NCI-H1694 (cell line): ENCODE measurements at places on chromosomes 3 and 15.

- no peak for DNase-seq
Measured at GRCh38 chr15:69629631-69630161, 177.1 kb downstream of the RPLP1 start.

DNA sequence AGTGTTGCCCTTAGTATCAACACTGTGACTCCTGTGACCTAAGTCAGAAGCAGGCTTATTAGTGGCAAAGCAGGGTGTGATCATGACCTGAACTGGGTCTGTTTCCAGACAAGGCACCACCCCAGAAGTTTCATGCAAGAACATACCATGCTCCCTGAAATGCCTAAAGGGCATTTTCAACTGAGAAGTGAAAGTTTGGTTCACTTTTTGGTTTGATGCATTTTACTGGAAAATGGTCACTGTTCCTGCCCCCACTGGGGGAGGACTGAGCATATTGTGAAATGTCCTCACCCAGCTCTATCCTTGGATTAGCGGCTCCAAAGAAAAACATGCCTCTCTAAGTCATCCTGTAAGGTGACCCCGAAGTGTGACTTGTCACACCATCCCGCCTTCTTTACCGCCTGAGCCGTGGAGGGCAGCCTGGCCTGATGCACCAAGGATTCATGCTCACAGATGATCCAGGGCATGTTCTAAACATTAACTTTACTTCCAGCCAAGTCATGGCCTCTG lies 3.1 kb upstream of the FAM240A start:
- no peak for DNase-seq

GRCh38 chr3:36210840-36211651 lies 169.3 kb upstream of the STAC start:
- DNase-seq: no peak

DNA sequence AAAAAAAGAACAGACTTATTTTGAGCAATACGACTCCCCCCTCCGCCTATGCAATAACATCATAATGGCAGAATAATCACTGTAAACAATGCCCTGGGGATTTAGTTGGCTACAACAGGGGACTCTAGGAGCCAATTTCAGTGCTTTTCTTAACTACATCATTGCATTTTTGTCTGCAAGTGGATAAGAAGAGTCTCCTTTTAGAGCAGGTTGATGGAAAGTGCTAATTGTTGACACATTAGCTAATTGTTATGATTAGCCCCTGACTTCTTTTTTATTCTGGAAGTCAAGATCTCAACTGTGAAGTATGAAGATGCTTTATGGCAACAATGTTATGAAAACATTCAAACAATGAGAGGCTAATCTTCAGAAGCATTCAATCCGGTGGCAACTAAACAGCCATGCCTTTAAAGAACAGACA lies 121.2 kb downstream of the MECOM start:
- DNase-seq: no peak

DNA sequence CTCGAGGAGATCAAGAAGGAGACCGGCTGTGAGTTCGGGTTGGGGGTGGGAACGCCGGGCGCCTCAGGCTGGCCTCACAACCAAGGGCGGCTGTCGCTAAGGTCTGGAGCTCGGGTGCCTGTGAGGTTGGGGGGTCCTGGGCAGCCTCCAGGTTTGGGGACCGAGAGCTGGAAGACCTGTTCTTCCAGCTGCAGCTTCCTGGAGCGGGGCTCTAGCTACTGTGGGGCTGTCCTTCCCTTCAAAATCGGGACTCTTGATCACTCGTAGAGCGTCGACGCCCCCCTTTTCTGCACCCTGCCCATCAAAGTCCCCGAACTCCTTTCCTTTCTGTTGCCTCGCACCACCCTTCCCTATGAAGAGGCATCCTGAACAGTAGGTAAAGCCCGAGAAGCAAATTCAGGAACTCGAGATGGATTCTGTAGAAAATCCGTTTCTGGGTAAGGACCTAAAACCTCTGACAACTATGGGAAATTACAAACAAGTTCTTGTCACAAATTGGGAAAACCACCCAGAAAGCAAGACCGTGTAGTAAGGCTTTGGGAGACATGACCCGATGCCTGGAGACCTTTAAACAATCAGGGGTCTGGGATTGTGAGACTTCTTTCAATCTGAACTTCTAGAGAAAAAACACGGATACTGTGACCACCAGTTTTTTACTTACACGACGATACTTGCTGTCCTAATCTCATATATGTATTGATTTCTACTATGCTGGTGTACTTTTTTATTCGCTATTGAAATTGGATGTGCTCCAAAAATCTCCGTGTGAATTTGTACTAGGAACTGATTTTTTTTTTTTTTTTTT lies 556 bp downstream of the CHP1 start:
- DNase-seq: no peak

- no peak for DNase-seq
Measured at GRCh38 chr15:73212424-73212823, 156.3 kb downstream of the HCN4 start.

DNA sequence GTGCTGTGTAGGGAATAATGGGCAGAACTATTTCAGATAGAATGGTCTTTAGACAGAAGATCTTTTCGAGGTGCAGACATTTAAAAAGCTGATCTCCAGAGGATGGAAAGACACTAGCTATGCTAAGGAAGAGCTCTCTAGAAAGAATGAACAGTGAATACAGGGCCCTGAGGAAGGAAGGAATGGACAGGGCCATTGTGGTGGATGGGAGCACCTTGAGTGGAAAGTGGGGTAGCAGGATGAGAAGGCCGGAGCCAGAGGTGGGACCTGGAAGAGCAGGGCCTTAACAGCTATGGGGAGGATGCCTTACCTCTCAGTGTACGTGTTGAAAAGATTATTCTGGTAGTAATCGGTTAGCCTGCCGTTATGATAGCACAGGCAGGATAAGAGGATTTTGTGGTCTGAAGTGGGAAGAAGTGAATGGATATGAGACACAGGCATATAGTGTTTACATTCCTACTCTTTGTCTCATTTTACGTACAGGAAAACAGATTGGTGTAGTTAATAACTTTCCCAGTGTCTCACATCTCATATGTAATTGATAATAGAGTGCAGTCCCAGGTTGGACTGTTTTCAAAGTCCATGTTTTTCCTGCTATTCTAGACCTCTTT lies 172.4 kb downstream of the KLHL25 start:
- no peak for DNase-seq

GRCh38 chr3:128316481-128316891 lies 150.2 kb downstream of the DNAJB8 start:
- no peak for DNase-seq

DNA sequence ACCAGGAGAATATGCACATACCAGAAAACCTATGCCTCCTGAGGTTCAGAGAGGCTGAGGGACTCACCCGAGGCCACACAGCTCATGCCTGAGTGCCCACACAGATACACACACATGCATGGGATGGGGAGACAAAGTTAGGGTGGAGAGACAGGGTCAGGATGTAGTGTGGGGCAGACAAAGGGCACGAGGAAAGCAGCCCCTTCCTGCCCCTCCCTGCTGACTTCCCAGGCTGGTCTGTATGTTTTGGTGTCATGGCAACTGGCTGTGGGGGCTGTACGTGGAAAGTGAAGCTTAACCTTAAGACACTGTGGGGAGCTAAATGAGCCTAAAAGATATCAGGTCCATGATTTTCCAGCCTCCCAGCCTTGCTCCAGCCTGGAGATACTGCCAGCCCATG lies 57.8 kb downstream of the EPHB3 start:
- no peak for DNase-seq

DNA sequence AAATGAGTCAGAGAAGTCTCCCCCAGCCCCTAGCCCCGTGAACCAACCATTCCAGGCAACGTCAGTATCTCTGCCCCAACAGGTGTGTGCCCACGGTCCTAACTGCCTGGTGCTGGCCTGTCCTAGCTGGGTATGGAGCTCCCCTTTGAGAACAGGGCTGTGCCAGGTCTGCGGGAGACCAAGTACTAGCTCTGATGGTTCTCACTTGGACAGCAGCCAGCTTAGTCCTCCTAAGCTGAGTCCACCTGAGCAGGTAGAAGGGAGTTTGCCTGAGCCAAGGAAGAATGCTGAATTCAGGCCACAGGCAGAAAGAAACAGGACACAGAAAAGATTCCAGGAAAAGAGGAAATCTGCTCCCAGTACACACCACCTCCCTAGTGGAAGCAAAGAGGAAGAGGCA lies 33.1 kb upstream of the PARL start:
- no peak for DNase-seq

GRCh38 chr3:97942801-97943546 lies 29.3 kb downstream of the RIOX2 start:
- DNase-seq: no peak

DNA sequence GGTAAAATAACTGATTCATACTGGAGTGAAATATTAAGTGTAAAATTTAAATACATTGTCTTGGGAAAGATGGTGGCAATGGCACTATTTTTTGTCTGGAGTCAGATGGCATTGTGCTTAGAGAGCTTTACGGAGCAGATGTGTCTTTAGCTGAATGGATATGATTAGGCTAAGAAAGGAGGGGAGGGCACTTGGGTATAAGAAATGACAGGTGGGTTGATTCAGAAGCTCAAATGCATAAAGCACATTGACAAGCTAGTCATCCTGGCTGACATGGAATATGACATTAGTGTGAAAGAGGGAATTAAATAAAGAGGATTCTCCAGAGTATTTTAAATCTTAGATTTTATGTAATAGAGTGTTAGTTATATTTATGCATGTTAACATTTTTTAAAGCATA lies 570.1 kb upstream of the CBLB start:
- DNase-seq: no peak

GRCh38 chr3:195255571-195256501 lies 15.1 kb downstream of the XXYLT1 start:
- no peak for DNase-seq

GRCh38 chr3:5774337-5774736 lies 586.8 kb downstream of the EDEM1 start:
- no peak for DNase-seq

DNA sequence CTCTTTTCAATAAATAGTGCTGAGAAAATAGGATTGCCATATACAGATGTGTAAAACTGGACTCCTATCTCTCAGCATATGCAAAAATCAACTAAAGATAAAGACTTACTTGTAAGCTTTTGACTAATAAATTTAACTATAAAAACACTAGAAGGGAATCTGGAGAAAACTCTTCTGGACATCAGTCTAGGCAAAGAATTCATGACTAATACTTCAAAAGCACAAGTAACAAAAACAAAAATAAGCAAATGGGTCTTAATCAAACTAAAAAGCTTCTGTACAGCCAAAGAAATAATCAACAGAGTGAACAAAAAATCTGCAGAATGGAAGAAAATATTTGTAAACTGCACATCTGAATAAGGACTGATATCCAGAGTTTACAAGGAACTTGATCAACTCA lies 1122.2 kb downstream of the TBL1XR1 start:
- no peak for DNase-seq

- DNase-seq: no peak
Measured at GRCh38 chr15:37004373-37004869, 95.9 kb downstream of the MEIS2 start.

DNA sequence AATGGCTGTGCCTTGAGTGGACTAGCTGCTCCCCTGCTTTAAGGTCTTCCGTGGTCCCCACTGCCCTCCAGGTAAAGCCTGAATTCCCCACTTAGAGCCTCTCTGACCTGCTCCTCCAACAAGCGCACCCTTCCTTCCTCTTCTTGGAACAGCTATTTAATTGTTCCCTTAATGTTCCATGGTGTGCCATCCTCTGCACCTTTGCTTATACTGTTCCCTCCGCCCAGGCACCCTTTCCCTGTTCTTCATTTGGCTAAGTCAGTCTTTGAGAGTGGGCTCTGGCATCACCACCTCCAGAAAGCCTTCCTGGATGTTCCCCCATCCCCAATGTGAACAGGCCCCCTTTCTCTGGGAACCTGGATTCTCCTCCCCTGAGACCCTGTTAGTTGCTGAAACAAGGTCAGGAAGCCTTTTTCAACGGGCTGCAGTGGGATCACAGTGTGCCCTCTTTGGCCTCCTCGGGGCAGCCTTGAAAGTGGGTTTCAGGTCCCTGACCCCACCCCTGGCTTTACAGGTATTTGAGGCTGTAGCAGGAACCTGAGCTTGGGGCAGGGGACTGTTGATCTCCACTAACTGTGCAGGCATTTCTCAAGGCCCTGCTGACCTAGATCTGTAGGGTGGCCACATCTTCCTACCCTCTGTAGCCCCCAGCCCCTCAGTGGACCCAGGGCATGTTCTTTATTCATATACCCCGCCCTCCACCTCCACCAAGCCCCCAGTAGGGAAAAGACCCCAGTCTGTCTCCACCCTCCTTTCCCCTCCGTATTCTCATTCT lies 5.0 kb downstream of the ISLR start:
- no peak for DNase-seq

DNA sequence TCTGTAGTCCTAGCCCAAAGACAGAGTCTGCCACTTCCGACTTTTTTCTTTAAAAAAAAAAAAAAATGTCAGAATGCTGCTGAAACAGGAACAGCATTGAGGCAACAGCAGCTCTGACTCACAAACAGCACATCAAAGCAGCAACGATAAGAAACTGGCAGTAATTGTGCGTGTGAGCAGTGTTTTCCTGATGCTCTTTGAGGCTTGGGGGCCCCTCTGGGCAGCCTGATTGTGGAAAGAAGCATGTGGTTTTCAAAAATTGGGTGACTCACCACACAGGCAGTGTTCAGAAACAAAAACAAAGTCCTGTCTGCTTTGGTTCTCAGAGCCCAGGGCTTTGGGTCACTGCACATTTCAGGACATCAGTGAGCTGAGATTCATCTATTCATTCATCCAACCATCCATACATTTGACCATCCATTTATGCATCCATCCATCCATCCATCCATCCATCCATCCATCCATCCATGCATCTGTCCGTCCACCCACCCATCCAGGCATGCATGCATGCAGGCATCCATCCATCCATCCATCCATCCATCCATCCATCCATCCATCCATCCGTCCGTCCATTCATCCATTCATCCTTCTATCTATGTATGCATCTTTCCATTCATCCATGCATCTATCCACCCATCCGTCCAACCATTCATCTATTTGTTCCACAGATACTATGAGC lies 308.4 kb downstream of the RPLP1 start:
- no peak for DNase-seq

DNA sequence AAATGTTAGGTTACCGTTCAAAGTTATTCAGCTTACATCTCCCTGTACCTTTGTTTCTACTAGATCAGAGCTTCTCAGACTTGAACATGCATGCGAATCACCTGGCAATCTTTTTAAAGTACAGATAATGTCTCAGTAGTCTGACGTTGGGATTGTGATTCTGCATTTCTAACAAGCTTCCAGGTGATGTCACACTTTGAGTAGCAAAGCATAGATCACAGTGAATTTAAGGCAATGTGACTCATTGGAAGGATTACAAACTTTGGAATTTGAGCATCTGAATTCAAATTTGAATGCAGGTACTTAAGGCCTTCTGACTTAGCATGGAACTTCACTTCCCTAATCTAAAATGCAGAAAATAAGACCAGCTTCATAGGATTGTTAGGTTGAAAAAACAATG lies 10.8 kb upstream of the ZMAT3 start:
- no peak for DNase-seq

DNA sequence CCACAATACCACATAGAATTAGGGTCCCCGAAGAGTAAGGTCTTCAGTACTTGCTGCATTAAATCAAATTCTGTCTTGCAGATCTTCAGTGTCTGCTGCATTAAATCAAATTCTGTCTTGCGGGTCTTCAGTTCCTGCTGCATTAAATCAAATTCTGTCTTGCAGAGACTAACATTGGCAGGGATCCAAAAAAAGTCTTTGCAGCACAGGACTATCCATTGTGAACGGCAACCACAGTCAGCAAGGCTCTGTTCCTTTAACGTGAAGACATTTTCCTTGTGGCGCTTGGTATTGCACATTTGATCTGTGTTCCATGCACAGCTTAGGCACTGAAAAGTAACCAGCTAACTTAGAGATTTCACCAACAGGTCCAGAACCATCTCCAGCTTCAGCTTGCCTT lies 46.8 kb upstream of the POMGNT2 start:
- no peak for DNase-seq
